HepG2 (cell line): ENCODE measurements at places on chromosomes 7 and 10.

GRCh38 chr10:101956117-101956516, 99.9 kb downstream of the ARMH3 start:
- no peaks in the 10 kb centered on the region for H3K4me1 ChIP-seq
- DNase-seq: no peak
- no peak overlapping the region for H3K4me3 ChIP-seq
- no peak overlapping the region for H3K27ac ChIP-seq

- no peaks in the 10 kb centered on the region for H3K36me3 ChIP-seq
- H3K4me3 ChIP-seq: no peak overlapping the region
- peaks cover 43% of the 10 kb centered on the region for H3K4me1 ChIP-seq
- H3K27me3 ChIP-seq: no peaks in the 10 kb centered on the region
Observed at GRCh38 chr7:102988631-102989560, 76.1 kb downstream of the LRRC17 start.

DNA sequence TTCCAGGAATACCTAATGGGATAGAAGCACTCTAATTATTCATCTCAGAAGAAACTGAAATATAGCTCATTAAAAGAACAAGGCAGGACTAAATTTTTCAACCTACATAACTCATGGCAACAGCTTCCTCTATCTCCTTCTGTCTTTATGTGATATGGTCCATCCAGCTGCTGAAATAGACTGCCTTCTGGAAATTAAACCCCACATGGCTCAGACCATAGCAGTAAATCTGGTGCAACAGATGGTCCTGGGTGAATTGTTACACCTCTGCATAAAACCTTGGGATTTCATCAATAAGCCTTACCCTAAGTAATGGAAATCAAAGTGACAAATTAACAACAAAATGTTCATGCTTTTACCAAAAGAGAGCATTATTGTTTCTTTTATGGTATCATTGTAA, 205.6 kb upstream of the CSTF2T start:
- no peaks in the 10 kb centered on the region for H3K4me1 ChIP-seq
- H3K4me3 ChIP-seq: no peak overlapping the region
- no peak overlapping the region for H3K27ac ChIP-seq
- H3K27me3 ChIP-seq: no peaks in the 10 kb centered on the region

DNA sequence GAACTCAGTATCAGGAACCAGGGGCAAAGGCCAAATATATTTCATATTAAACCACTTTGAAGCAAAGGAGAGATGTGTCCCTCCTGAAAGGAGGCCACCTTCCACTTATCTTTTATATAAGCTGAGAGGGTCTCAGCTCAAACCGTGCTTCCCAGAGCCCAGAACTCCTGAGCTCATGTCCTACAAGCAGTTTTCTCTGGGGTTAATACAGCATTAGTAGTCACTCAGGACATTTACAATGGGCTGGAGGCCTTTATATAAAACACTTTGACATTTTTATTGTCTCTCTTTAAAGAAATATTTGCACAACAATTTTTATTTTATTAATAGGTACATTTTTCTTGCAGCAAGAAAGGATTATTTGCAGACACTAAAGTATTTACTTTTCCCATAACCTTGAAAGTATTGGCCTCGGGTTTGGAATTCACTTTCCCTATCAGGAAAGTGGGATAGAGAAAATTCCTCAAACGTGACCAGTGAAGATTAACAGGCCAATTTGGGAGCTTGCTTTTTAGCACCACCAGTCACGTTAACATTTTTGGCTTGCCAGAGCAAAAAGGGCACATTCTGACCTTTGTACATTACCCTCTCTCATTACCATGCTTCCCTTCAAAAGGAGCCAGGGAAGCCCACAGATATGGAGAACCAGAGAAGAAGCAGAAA, 464.9 kb upstream of the NRP1 start:
- H3K36me3 ChIP-seq: no peaks in the 10 kb centered on the region
- no peak overlapping the region for H3K4me3 ChIP-seq
- H3K4me1 ChIP-seq: peaks cover 52% of the 10 kb centered on the region

- H3K36me3 ChIP-seq: peaks cover 71% of the 10 kb centered on the region
- DNase-seq: no peak
- no peak overlapping the region for H3K4me3 ChIP-seq
- no peaks in the 10 kb centered on the region for H3K27me3 ChIP-seq
- no peak overlapping the region for H3K27ac ChIP-seq
Observed at GRCh38 chr10:79147306-79147705, 78.5 kb downstream of the ZMIZ1 start.

GRCh38 chr7:120502132-120502531, 229.2 kb downstream of the KCND2 start:
- H3K27me3 ChIP-seq: no peaks in the 10 kb centered on the region
- H3K27ac ChIP-seq: no peak overlapping the region
- H3K36me3 ChIP-seq: no peaks in the 10 kb centered on the region
- no peaks in the 10 kb centered on the region for H3K4me1 ChIP-seq

GRCh38 chr7:106729720-106730385, 68.9 kb upstream of the CCDC71L start:
- H3K27me3 ChIP-seq: no peaks in the 10 kb centered on the region
- no peak overlapping the region for H3K4me3 ChIP-seq
- H3K27ac ChIP-seq: no peak overlapping the region
- DNase-seq: no peak
- no peaks in the 10 kb centered on the region for H3K4me1 ChIP-seq
- no peaks in the 10 kb centered on the region for H3K36me3 ChIP-seq

- no peak overlapping the region for H3K4me3 ChIP-seq
- H3K27me3 ChIP-seq: peaks cover 3% of the 10 kb centered on the region
- no peaks in the 10 kb centered on the region for H3K36me3 ChIP-seq
- DNase-seq: no peak
Observed at GRCh38 chr10:69957241-69957885, 95.3 kb upstream of the MACROH2A2 start.

DNA sequence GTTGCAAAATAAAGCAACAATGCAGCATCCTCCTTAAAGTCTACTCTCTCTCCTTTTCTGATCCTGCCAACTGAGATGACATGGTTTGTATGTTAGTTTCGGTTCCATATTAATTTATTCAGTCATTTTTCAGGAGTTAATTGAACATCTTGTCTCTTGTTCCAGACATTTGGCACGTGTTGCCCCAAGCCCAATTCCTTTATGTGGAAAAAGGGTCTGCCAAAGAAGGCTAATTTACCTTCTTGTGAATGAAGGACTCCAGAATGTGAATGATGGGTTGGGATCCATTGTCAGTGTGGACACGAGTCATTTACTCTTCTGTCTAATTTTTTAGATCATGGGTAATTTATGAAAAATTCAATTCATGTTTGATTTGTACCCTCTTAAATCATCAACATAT, 350.9 kb upstream of the LRGUK start:
- peaks cover 6% of the 10 kb centered on the region for H3K4me1 ChIP-seq
- H3K27ac ChIP-seq: no peak overlapping the region
- no peak for DNase-seq
- H3K27me3 ChIP-seq: no peaks in the 10 kb centered on the region

DNA sequence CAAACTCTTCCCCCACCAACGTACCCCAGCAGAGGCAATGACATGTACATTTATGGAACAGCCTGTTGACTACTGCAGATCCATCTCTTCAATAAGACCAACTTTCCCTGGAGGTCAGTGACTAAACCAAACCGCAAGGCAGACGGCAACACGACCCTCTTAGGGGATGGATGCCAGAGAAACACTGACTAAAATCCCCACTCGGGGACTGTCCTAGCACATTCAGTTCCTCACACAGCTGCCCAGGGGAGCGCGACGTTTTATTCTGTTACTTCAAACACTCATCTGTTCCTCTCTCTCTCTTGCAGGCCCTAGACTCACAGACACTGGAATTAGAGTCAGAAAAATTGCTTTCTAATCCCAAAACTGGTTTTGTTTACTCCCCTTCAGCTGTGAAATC, 146.5 kb upstream of the PRSS1 start:
- no peaks in the 10 kb centered on the region for H3K4me1 ChIP-seq
- no peak overlapping the region for H3K27ac ChIP-seq
- DNase-seq: no peak
- no peaks in the 10 kb centered on the region for H3K36me3 ChIP-seq
- H3K4me3 ChIP-seq: no peak overlapping the region
- no peaks in the 10 kb centered on the region; the same call in 2 of the 3 replicates for H3K27me3 ChIP-seq

- no peak for DNase-seq
- H3K4me1 ChIP-seq: no peaks in the 10 kb centered on the region
- H3K4me3 ChIP-seq: no peak overlapping the region
- no peaks in the 10 kb centered on the region for H3K36me3 ChIP-seq
- H3K27me3 ChIP-seq: peaks cover 3% of the 10 kb centered on the region; the same call in 1 of the 3 replicates
- H3K27ac ChIP-seq: no peak overlapping the region
Observed at GRCh38 chr10:78332012-78332411, 298.3 kb downstream of the RPS24 start.

GRCh38 chr10:35453855-35454532, 117.7 kb downstream of the CCNY start:
- peak; percentile 32 for DNase-seq
- no peak overlapping the region for H3K4me3 ChIP-seq
- no peaks in the 10 kb centered on the region for H3K27me3 ChIP-seq
- H3K4me1 ChIP-seq: peaks cover 62% of the 10 kb centered on the region
- H3K27ac ChIP-seq: peak overlapping the region; percentile 54

DNA sequence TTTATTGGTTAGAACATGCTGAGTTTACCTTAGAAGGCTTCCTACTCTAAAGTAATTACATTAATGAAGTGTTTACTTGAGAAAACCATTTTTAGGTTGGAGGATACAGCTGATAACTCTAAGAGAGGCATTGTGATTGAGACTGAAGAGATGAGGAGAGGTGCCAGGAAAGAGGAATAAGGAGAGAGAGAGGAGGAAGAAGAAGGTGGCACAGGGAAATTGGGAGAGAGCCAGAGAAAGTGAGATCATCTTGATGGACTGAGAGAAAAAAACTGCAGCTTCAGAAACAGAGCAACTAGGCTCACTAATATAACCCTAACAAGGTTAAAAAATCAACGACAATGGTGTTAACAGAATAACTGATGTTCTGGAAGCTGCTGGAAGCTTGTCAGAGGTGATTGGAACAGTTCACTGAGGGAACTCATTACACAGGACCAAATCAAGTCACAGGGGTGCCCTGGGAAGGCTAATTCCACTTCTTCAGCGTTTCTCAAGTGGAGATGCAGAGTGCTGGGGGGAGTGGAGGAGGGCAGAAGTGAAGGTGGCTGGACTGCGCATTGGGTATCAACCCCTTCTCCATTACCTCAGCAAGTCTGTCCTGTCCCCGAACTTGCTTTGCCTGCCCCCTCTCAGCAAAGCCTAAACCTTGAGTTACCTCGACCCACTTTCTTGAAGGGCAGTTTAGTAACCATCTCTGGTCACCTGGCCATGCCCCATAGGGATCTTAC, 6.9 kb upstream of the SORBS1 start:
- H3K36me3 ChIP-seq: no peaks in the 10 kb centered on the region
- no peak overlapping the region for H3K4me3 ChIP-seq
- H3K27me3 ChIP-seq: peaks cover 12% of the 10 kb centered on the region; the same call in 2 of the 3 replicates

DNA sequence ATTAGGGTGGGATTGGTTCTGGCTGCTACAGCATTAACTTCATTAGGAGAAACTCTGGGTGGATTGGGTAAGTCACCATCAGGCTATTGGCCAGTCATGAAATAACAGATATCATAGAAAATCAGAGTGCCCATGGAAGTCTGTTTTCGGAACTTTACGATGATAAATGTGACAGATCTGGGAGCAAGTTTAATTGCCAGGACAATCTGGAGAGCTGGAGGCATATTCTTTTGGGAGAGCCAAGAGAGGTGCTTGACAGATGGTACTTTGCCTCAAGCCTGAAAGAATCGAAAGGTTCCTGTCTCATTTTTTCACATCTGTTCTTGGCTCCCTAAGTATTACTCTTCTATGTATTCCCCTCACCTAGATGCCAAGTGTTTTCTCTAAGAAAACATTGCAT, 369.9 kb downstream of the CNTNAP2 start:
- no peak overlapping the region for H3K27ac ChIP-seq
- no peaks in the 10 kb centered on the region for H3K36me3 ChIP-seq
- DNase-seq: no peak
- no peak overlapping the region for H3K4me3 ChIP-seq
- no peaks in the 10 kb centered on the region for H3K4me1 ChIP-seq
- no peaks in the 10 kb centered on the region for H3K27me3 ChIP-seq
